ENCODE measurements at places on chromosomes 7 and 10. TPM values are rescaled to one million over a fixed set of nuclear protein-coding genes. Genes with fewer than 3 reads are reported as not detected.

Gene SMIM30
- total RNA-seq: 127 TPM

Gene PHYHIPL
- total RNA-seq: 0.19 TPM

GRCh38 chr7:152351168-152351567 lies 84.6 kb downstream of the KMT2C start:
- DNase-seq: no peak

GRCh38 chr7:32169228-32169627 lies 99.0 kb upstream of the PDE1C start:
- no peak for DNase-seq

Gene CHRM2
- total RNA-seq: 83.7 TPM

DNA sequence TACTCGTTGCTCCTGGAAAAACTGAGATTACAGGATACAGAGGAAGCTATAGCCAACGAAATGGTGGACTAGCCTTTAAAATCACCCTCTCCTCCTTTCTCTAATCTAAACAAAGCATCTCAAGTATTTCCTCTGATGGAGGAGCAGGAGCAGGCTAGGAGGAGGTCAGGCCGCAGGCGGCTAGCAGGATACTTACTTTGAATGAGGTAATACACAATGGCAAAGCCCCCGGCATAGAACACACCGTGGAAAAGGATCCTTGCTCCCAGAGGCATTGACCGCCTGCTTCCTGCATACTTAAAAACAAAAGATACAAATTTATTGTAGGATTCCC lies 64.4 kb downstream of the STK17A start:
- no peak for DNase-seq

GRCh38 chr7:151381348-151382078 lies 28.3 kb downstream of the WDR86 start:
- DNase-seq: no peak

Gene CTAGE15
- not detected for total RNA-seq

Data from cardiac septum (tissue), 1 donor.